GM12878 (cell line): ENCODE measurements at places on chromosomes 3 and 15. TPM values are rescaled to one million over a fixed set of nuclear protein-coding genes. Genes with fewer than 3 reads are reported as not detected.

The GREM1 gene
- total RNA-seq: 0.36 and 0.53 TPM in 2 replicates

The WNT5A gene
- 1.1 and 1.7 TPM in 2 replicates for total RNA-seq

The KLF15 gene
- total RNA-seq: 0.15 TPM in 1 of 2 replicates, not detected in the other

The FAM3D gene
- not detected in 2 replicates for total RNA-seq

The GOLGA6D gene
- not detected in 2 replicates for total RNA-seq

The UROC1 gene
- total RNA-seq: not detected in 2 replicates

The GP9 gene
- not detected in 2 replicates for total RNA-seq

The LRRC31 gene
- not detected in 2 replicates for total RNA-seq

DNA sequence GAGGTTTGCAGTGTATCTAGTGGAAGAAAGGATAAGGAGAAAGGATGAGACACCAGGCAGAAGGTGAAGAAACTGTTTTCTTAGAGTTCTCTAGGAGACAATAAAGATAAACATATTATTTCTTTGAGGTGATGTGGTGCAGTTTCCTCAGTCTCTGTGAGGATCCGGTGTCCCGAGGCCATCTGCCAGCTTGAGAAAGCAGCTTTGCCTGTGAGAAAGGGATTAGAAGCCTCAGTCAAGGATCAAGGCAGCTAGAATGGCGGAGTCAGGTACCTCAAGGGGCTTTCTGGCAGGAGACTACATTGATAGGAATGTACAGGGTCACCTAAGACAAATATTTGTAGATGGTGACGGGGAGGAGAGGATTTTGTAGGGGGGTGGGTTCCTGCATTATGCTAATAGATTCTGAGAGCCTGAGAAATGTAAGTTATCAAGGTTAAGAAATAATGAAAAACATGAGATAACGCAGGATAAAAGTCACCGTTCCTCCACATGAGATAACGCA, 103.9 kb upstream of the MB21D2 start:
- no peak for DNase-seq

DNA sequence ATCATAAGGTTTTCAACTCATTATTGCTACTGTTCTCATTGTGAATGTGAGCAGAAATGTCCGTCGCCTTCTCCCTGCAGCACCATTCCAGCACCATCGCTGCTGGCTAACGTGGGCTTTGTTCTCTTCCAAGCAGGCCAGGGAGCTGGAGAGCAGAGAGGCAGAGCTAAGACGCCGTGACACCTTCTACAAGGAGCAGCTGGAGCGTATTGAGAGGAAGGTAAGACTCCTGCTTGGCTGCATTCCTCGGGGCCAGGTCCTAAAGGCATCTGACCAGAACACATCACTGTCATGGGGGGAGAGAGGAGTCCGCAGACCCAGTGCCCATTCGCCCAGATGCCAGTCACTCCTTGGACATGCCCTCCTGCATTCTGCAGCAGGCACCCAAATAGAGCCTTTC, 130.4 kb upstream of the PLXNA1 start:
- no peak for DNase-seq

DNA sequence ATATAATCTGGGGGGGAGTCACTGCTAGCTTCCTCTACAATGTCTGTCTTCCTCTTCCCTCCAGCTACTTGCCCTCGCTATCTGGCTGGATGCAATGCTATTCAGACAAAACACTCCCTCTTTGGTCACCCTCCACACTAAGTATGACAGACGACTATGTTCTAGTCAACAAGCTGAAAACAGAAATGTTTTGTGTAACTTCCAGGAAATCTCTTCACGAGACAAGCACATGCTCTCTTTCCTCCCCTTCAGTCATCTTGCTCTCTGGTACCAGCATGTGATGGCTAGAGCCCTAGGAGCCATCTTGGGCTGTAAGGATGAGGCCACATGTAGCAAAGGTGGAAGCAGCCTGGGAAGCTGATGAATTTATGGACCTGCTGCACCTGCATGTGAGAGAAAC, 151.3 kb downstream of the ARRDC4 start:
- no peak for DNase-seq

- peak; percentile 91 for DNase-seq
Measured at GRCh38 chr3:129233538-129233937, 15.9 kb upstream of the COPG1 start.

- DNase-seq: no peak
Measured at GRCh38 chr3:186044427-186044826, 64.5 kb downstream of the ETV5 start.

- DNase-seq: no peak
Measured at GRCh38 chr3:128577711-128578110, 72.9 kb downstream of the RPN1 start.

GRCh38 chr3:72818092-72818773, 30.0 kb downstream of the SHQ1 start:
- no peak for DNase-seq

DNA sequence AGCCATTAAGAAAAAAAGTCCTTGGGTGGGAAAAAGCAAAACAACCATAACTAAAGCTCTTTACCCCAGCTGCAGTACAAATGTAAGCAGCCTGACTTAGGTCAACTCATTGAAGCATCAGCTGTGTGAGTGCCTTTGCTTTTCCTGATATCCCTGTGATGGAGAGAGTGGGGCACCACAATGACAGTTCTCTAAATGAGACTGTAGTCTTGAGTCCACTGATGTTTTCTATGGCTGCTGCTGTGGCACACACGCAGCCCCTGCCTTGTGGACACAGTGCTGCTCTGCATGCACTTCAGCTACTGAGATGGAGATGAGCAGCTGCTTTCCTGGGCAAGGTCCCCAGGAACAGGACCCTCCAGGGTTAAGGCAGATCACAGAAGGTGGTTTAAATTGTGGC, 173.2 kb downstream of the KCNAB1 start:
- no peak for DNase-seq

DNA sequence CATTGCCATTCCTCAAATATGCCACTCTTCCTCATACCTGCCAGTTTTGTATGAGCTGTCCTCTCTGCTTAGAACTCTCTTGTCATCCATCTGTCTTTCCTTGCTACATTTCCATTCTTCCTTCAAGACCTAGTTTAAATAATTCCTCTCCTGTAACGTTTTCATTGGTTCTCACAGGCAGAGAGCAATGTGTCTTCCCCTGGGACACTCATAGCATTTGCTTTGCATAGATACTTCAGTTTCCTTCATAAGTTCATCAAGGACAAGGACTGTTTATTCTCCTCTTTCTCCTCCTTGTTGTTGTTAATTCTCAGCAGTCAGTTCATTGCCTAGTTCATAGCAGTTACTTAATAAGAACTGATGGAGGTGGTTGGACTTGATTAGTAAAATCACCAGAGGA, 10.5 kb downstream of the NR2C2 start:
- no peak for DNase-seq

DNA sequence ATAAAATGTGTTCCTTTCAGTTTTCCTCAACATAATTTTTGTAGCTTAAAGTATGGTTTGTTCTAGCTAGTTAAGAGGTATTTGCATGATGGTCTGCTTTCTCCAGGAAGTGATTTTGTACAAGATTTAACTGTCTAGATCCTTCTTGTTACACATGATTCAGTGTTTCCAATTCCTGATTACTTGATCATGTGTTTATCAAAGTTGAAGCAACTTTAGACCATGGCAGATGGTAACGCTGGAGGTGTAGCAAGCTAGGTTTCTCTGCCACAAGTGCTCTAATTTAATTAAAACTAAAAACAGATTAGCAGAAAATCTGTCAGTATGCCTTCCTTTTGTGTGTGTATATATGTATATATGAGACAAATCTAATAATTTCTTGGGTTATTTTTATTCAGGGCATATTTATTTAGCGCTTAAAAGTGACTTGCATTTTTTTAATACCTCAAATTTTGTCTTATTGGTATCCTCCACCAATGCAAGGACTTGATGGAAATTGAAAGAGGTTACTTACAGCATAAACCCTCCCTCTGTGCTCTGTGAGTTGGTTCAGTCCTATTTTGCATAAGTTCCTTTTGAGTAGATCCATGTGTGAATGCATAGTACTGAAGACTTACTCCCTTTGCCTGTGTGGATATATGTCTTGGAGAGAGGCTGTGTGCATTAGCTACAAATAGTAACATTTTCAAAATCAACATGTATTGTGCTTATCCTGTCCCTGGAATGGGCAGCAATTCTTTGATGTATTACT, 157.3 kb upstream of the CGNL1 start:
- no peak for DNase-seq

GRCh38 chr3:190443257-190443656, 6.4 kb downstream of the TMEM207 start:
- DNase-seq: no peak

DNA sequence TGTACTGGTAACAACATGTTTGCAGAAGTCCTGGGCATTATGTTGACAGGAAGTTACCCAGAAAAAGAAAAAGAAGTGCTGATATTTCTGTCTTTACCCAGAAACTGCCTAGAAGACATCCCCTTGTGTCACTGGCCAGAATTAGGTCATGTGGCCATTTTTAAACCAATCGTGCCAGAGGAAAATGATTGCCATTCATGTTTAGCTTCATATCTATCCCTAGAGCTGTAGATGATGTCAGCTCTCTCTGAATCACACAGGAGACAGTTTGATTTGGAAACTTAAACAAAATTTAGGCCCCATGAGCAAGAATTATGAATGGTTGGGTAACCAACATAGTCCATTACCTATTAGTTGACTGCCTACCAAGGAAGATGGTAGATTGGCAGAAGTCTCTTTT, 8.9 kb upstream of the PLOD2 start:
- DNase-seq: no peak

DNA sequence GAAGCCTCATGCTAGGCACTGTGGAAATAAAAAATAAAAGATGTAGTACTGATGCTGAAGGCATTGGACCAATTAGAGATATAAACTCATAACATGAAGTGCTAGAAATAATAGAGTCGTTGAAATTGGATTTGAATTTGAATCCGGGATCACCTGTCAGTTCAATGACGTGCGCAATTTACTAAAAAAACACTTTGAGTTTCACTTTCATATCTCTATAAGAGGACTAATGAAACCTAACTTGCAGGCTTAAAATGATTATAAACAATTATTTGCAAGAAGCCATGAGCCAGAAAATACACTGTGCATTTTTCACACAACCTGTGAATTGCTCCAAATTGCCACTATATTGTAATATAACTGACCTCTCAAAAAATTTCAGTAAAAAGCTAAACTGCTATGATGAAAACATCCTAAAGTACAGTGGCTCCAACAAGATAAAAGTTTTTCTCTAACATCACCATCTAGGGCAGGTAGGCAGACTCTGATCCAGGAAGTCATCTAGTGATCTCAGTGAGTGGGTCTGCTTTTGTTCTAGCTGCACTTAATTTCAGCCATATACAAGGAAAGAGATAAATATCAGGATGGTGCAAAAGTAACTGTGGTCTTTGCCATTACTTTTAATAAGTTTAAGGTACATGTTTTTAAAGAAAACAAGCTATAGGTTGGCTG, 440.2 kb downstream of the CNTN6 start:
- DNase-seq: no peak

DNA sequence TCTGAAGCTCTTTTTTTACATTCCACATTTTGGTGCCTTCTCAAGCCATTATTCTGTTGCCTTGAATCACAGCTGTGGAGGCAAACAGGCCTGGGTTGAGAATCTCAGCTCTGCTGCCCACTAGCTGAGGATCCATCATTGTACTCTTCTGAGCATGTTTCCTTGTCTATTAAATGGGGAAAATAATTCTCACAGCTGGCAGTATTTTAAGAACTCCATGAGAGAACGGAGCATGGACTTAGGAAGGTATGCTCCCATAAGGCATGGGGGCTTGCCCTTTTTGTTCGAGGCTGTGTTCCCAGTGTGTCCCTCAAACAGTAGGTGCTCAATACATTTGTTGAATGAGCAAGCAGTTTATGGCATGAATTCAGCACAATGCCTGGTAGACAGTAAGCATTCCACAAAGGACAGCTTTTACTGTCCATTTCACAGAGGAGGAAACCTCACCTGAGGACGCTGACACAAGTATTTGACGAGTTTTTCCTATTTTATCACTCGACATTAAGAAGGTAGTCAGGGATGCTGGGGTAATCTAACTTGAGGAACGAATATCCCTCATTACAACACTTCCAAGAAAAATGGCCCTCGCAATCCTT, 2.1 kb upstream of the PTPRG start:
- DNase-seq: no peak

DNA sequence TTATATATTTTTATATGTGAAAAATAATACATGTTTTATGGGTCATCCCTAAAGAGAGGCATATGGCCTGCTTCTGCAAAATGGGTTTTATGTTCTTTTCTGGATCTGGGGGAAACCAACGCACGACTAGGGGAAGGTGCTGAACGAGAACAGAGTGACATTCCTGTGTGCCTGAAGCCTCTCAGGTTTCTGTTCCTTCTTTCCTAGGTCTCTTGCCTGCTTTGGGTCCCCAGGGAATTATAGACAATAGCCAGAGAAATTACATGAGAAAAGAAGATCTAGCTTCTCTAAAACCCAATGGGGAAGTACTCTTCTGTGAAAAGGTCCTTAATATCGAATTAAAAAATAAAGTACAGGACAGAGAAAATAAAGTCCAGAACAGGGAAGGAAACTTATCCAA, 66.5 kb downstream of the IGSF11 start:
- DNase-seq: no peak

DNA sequence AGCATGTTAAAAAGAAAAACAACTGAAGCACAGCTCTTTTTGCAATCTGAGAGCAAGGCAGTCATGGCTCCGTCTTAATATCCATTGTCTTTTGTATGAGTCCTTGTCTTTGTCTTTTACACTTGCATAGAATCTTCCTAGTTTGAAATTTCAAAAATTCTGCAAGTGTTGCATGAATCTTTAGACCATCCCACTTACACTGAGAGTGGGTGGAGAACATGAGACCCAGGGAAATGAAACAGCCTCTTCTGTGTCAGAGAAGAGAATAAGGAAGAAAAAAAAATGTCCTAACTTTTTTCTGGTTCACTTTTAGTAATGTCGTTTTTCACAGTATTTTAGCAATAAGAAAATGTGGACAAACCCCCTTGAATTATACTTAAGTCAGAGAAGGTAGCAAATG, 12.1 kb upstream of the DCLK3 start:
- no peak for DNase-seq

- DNase-seq: no peak
Measured at GRCh38 chr15:40807888-40808461, 702 bp upstream of the DNAJC17 start.

DNA sequence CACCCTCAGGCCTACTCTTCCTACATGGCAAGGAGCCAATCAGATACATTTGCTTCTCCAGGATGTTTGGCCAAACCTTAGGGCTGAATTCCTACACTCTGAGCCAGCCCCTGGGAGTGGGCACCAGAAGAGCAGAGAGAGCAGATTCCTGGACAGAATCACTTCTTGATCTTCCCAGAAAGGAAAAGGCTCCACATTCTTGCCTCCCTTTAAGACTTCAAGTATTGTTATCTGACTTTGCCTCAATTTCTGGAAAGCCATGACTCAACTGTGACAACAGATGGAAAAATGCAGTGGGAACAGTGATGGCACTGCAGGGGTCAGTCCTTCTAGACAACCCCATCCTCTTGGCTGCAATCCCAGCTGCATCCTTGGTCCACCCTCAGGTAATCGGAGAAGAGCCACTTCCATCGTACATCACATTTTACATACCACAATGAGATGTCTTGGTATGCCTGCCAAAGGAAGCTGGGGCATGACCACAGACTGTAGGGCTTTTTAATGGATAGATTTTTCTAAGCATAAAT, 21.0 kb downstream of the SLCO2A1 start:
- no peak for DNase-seq
